ENCODE measurements at places on chromosomes 12 and 14.

DNA sequence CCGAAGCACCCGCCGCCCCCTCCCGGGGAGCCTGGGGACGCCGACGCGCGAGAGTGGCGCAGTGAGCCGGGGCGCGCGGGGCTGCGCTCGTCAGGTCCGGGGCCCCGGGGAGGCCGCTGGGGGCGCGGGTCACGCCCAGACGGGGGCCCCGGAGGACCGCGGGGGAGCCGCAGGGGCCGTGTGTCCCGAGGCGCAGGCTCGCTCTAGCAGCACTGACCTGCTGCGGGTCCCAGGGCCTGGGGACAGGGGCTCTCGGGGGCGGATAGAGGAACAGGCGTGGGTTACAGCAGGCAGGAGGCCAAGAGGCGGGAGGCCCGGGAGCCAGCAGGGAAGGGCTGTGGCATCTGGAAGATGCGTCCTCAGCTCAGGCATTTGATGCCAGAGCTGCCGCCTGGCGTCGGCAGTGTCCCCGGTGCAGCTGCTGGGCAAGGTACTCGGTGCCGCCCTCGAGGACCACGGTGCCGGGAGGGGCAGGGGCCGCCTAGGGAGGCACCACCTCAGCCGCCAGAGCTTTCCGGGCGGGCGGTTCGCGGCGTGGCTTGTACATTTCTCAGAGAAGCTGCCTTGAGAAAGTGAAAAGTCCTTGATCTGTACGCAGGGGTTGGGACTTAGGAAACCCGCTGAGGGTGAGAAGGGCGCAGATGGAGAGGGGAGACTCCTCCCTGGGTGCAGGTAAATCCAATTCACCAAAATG, 1.2 kb downstream of the WNT5B start:
- no peak for DNase-seq

GRCh38 chr12:65263777-65264176, 14.7 kb upstream of the MSRB3 start:
- DNase-seq: no peak

GRCh38 chr14:52068615-52069306, at the start of gene NID2:
NID2 (minus strand) TSS chr14:52069059; CDS start chr14:52068994, 65 bp downstream.
- no peak for DNase-seq

- no peak for DNase-seq
Observed at GRCh38 chr12:89040146-89040964, 311.9 kb downstream of the DUSP6 start.

GRCh38 chr12:122064780-122065588, 13.6 kb upstream of the MLXIP start:
- no peak for DNase-seq

- no peak for DNase-seq
Observed at GRCh38 chr14:91254461-91254860, 10.0 kb upstream of the GPR68 start.

DNA sequence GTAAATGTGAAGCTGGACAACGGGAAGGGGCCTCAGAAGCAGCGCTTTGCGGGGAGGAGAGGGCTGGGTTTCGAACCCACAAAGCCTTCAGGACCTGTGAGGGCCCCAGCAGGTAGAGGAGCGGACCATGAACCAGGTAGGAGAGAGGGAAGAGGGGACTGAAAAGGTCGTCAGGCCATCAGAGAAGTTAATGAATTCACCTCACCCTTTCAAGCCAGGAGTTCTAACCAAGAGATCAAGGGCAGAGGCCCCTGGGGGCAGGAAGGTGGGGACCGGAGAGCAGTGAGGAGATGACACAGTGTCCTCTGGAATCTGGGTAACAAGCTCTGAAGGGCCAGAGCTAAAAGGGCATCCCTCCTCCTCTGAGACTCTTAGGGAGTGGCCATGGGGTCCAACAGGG, 19.4 kb downstream of the SERPINA1 start:
- DNase-seq: no peak

GRCh38 chr14:34368115-34368970, 93.7 kb downstream of the SPTSSA start:
- DNase-seq: no peak

- no peak for DNase-seq
Observed at GRCh38 chr12:53695152-53696145, 19.6 kb upstream of the ATP5MC2 start.

DNA sequence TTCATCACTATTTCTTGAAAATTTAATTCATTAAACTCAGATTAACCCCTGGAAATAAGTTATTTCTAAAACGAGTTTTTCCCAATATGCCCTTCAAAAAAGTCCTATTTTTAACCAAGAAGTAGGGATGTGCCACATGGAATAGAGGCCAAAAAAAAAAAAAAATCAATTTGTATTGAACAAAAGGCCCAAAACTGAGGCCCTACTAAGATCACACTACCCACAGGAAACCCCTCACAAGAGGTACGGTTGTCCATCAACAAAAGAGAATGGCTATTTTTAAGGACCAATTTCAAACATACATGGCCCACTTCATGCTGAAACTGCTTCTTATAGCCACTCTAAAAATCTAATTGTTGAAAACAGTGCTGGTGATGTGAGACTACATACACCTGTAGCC, 7.5 kb upstream of the BAZ2A start:
- DNase-seq: no peak

- DNase-seq: no peak
Observed at GRCh38 chr12:57181072-57181471, 33.7 kb upstream of the LRP1-AS start.

DNA sequence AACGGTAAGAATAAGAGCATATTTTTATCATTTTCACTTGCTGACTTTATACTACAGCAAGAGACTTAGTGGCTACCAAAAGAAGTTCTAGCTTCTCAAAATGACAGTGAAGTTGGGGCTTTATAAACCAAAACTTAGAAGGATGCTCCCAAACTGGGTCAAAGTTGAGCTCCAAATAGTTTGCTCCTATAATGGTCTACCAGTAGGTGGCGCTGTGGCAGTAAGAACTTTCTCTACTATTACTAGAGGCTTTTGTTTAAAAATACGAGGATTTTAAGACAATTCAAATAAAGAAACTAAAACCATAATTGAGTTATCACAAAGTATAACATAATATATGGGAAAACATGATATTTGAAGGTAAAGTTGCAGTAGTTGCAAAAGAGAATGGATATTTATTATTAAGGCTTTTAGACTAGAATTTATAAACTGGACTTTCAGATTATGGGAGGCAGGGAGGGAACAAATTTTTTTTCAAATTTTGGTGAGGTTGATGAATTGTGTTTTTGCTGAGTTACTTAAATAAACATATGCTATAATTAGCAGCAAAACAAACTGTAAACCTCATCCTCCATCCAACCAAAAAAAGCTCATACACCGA, 75.0 kb downstream of the TGFB3 start:
- DNase-seq: no peak

DNA sequence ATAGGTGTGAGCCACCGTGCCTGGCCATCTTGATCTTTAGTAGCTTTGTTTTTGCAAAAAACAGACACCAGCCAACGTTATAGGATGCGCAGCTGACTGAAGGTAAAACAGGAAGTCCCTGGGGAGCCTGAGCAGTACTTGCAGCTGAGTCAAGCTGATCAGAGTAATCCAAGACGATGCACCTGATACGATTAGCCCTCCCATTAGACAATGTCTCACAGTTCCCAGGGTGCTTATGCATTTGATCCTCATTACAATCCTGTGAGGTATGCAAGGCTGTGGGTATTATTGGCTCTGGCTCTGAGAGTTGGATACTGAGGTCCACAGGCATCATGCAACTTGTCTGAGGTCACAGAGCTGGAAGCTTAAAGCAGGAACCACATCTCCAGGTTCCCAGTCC, 8.1 kb downstream of the KRT18 start:
- no peak for DNase-seq

DNA sequence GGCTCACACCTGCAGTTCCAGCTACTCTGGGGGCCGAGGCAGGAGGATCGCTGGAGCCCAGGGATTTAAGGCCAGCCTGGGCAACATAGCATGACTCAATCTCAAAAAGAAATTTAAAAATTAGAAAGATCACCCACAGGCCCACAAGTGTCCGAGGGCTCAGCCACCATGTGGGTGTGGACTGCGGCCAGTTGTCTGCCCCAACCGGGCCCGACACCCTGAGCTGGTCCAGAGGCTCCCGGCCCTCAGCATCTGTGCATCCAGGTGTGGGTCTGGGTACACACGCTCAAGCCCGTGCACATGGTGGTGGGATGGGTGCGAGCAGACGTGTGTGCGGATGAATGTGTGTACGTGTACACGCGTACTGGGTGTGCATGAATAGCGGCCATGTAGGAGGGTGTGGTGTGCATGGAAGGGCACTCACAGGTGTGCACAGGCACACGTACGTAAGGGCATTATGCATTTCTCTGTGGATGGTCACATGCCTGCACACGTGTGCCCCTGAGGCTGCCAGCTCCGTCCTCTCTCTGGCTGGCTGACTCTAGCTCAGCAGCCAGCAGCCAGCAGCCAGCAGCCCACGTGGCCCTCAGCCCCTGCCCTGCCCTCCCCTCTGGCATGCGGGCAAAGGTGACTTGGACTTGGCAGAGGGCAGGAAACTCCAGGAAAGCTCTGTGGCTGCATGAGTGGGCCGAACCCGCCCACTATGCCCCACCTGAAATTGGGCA, 23.3 kb upstream of the NUDT14 start:
- peak; percentile 77 for DNase-seq

DNA sequence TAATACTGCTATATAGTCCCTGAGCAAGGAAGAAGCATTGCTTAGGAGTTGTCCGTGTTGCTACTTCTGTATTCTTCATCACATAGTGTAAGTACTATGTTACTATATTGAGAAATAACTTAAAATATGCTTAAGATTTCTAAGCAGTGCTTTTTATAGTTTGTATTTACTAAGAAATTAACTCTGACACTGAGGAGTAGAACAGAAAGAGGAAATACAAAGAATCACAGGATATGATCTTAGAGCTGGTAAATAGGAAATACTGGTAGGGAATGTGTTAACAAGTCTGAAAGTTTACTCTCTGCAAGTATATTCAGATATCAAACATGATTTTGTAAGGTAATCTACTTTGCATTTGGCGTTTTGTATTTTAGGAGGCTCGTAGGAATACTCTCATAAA, 15.5 kb downstream of the XPOT start:
- no peak for DNase-seq

- DNase-seq: no peak
Observed at GRCh38 chr12:52052468-52053186, 1.4 kb downstream of the NR4A1 start.

GRCh38 chr12:119687406-119687805, 19.5 kb downstream of the PRKAB1 start:
- no peak for DNase-seq

GRCh38 chr14:34201909-34202637, 251.2 kb upstream of the EGLN3 start:
- DNase-seq: no peak

DNA sequence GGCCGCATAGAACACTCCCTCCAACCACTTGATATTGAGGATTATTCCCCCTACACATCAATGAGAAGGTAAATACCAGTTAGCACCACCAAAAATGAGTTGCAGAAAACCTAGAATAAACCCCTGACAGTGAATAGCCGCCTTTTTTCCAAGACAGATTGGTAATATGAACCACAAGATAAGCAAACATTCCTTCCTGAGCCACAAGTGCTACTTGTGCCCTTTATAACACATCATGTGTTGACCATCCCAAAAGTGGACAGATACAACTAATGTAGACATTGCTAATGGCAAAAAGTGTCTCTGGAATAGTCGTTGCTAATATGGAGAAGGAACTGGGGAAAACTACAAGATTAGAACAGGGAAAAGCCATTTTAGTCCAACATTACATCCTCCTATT, 17.2 kb downstream of the NOXRED1 start:
- DNase-seq: no peak

DNA sequence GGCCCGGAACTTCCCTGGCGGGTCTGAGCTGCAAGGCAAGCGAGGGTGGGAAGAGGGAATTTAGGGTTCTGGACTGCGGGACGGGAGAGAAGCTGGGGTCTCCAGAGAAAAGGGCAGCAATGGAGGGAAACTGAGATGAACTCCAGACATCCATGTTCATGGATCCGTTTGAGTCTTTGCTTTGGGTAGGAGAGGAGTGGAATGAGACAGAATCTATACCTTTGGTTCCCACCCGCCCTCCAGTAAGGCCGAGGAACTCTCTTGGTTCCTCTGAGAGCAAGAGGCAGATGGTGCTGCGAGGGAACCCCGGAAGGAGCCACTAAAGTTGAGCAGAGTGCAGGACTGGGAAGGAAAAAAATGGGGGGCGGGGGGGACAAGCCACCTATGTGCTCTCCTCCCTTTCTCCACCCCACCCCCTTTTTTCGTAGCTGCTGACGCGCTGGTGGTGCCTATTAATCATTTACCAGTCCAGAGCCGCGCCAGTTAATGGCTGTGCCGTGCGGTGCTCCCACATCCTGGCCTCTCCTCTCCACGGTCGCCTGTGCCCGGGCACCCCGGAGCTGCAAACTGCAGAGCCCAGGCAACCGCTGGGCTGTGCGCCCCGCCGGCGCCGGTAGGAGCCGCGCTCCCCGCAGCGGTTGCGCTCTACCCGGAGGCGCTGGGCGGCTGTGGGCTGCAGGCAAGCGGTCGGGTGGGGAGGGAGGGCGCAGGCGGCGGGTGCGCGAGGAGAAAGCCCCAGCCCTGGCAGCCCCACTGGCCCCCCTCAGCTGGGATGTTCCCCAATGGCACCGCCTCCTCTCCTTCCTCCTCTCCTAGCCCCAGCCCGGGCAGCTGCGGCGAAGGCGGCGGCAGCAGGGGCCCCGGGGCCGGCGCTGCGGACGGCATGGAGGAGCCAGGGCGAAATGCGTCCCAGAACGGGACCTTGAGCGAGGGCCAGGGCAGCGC, 1.2 kb downstream of the SSTR1 start:
- DNase-seq: no peak

DNA sequence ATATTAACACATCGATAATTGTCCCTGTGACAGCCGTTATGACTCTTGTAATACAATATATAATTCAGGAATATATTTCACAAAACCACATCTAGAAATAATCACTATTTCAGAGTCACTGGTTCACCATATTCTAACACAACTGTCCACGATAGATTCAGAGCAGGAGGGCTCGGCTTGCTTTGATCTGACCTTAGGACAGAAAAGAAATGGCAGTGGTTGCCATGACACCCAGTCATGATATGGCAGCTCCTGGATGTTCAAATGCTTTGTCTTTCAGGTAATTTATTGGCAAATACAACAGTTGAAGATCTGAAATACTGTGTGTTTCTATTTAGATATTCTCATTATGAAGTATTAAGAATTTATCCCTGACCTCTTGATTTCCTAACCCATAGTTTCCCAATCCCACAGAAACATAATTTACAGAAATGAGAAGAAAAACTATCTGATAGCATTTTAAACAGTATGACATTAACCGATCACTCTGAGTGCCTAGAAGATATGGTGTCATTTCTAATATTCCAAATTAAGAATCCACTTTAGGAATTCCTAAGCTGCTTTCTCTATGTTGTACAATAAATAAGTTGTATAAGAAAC, 116.4 kb downstream of the EPS8 start:
- DNase-seq: no peak

All from anterior cingulate cortex (tissue), 58 donors.